Ecto neural progenitor cell (in vitro differentiated cells): ENCODE measurements at places on chromosomes 7 and 10.
A peak's percentile ranks its signal among the peaks of the same experiment; 100 is the strongest.

GRCh38 chr7:96995406-96996110, 9.8 kb upstream of the DLX6 start:
- DNase-seq: no peak

DNA sequence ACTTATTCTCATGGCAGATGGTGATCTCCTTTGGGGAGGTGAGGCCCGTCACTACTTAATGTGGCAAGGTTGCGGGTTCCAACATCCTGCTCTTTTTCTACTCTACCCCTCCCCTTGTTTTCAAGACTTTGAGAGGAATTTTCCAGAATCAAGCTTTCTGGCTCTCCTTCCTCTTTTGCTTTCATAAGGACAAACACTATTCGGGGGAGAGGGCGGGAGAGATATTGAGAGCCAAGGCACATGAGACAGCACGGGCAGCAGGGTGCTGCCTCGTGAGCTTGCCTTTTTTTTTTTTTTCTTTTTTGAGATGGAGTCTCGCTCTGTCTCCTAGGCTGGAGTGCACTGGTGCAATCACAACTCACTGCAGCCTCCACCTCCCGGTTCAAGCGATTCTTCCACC, 6.9 kb upstream of the PFKFB3 start:
- no peak for DNase-seq

DNA sequence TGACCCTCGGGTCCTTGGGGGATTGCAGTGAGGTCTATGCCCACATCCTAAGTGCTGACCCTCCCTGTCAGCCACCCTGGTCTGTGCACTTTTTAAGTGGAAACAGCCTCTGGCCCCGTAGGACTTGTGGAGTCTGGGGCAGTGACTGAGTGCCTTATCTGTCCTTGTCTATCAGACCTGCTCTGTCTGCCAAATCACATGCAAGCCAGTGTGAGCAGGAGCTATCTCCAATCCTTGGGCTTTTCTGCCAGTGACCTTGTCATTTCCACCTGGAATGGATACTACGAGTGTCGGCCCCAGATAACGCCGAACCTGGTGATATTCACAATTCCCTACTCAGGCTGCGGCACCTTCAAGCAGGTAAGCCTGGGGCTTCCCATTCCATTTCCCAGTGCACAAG, 62.7 kb downstream of the C10orf120 start:
- no peak for DNase-seq

DNA sequence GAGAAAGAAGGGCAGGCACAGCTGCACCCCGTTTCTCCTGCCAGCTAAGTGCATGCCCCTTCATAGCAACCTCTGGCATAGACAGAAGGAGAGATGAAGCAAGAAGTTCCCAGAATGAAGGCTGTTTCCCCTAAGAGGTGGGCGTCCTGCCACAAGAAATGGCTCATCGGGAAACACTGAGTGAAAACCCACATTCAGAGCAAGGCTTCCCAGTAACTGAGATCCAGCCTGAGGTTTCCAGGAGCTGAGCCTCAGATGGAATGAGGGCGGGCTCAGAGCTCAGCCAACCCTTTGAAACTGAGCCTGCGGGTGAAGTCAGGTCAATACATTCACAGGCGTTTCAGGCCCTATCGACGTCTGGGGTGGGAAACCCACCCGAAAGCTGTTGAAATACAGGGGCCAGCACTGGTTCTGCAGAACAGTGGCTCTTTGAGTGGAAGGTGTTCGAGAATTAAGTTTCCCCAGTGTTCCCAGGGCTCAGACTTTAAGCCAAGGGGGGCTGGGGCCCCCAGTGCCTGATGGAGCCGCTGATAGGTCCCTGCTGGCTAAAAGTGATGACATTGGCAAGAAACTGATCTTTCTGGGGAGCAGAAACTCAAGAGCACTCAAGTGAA, 510.2 kb downstream of the RPS24 start:
- peak; percentile 75 for DNase-seq

DNA sequence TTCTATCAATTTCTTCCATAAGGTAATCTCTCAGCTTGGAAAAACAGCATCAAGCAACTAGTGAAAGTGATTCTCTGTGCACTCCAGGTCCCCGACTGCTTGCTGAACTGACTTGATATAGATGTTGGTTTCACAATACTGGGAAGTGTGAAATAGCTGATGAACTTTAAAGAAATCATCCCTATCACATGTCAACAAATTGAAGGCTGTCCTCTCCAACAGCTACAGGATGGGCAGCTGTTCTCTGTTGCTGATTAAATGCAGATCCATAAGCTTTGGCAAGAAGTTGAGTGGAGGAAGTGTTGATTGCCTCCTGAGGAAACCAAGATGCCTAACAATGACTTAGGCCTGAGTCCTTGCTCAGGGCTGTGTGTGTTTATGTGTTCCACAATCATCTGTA, 130.4 kb upstream of the GDF10 start:
- DNase-seq: no peak

DNA sequence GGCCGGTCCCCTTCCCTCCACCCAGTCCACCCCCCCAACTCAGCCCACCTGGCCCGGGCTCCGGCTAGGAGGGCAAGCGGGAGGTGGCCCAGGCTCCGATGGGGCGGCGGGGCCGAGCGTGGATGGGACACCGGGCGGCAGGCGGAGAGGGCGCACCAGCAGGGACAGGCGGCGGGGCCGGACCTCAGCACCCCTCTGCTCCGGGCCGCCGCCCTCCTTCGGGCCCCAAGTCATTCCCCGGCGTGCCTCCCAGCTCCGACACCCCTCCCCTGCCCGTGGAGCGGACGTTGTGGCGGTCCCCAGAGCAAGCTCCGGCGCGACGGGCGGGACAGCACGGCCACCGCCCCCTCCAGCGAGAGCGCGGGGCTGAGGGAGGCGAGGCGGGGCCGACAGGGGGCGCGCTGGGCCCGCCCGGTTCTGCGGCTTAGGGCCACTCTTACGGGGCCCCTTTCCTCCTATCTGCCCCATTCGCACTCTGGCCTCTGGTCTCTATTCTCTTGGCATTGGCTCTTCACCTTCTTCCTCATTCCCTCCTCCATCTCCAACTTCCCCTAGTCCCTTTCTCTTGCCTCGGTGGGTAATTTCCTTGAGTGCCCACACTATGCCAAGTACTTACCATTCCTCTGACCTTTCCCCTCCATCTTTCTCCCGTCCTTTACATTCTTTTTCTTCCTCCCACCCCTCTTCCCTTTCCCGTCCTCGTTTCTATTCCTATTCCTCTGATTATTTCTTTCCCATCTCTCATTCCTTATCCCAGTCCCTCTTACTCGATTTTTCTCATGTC, 701 bp upstream of the GBX1 start:
- DNase-seq: peak; percentile 77

- DNase-seq: no peak
Observed at GRCh38 chr10:104498347-104499081, 142.6 kb upstream of the SORCS3 start.

DNA sequence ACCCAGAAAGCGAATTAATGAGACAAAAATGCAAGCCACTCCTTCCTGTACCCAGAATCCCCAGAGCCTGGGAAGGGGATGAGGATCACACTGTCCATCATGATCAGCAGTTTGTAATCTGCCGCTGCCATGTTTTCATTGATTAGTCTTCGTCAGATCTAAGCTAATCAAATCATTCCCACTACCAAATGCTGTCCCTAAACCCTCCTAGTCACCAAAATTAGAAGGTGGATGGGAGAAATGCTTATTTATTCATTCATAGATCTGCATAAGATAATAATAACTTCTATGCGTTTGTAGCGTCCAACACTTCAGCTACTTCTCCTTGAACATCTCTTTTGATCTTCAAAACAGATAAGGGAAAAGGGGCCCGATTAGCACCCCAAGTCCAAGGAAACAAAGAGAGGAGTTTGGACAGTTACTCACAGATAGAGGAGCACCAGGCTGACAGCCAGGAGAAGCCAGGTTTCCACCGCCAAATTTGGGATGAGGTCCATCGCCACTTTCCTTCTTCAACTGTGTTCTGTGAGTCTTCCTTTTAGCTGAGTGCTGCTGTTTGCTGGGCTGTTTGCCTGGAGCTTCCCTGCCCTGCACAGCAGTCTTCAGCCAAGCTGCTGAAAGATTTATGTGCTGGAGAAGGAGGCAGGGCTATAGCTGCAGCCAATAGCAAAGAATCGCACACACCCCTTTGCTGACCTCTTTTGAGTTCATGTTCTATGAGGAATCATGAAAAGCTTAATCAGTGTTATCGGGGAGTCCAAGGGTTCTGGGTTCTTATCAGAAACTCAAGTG, at the start of gene CYP3A5:
Gene CYP3A5, minus strand, starts transcription at position 597 of the 792 bp plus-strand sequence. Its CDS starts 100 bp downstream, at position 497.
- no peak for DNase-seq

DNA sequence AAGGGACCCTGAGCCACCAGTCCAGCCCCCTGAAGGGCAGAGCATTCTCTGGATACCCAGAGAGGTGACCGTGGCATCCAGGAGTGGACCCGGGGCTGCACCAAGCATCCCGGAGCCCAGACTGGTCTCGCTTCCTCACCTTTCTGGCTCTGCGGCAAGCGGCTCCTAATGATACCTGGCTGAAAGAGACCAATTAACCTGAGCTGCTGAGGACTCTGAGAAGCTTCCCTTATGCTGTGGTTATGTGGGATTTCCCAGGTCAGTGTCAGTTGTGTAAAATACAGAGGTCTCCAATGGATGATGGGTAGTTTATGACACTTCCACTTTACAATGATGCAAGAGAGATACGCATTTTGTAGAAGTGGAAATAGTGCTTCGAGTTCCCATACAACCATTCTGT, 51.5 kb downstream of the PFKFB3 start:
- DNase-seq: no peak

GRCh38 chr10:98536551-98536950, 89.8 kb upstream of the HPS1 start:
- DNase-seq: no peak

GRCh38 chr7:26584987-26585665, 279.3 kb downstream of the SKAP2 start:
- no peak for DNase-seq

DNA sequence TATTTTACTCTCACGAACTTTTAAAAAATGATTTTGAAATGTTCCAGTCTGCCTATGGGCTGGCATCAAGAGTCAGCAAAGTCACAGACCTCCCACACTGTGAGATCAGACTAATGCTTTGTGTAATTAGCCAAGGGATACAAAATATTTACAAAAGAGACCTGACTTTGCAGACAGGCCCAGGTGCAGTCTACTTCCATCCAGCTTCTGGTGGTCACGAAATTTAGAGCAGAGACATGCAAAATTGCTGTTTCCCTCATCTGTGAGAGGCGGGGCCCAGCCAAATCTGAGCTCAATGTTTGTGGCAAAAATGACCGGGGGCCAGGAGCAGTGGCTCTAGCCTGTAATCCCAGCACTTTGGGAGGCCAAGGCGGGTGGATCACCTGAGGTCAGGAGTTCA, 82.5 kb upstream of the PITRM1 start:
- DNase-seq: no peak

GRCh38 chr7:94394437-94395140, at the start of gene COL1A2:
Gene COL1A2 (plus strand): TSS chr7:94394895. CDS start chr7:94395032, 137 bp downstream.
- peak; percentile 75 for DNase-seq

- DNase-seq: peak; percentile 69
Observed at GRCh38 chr7:44072364-44073231, 7.2 kb upstream of the PGAM2 start.

DNA sequence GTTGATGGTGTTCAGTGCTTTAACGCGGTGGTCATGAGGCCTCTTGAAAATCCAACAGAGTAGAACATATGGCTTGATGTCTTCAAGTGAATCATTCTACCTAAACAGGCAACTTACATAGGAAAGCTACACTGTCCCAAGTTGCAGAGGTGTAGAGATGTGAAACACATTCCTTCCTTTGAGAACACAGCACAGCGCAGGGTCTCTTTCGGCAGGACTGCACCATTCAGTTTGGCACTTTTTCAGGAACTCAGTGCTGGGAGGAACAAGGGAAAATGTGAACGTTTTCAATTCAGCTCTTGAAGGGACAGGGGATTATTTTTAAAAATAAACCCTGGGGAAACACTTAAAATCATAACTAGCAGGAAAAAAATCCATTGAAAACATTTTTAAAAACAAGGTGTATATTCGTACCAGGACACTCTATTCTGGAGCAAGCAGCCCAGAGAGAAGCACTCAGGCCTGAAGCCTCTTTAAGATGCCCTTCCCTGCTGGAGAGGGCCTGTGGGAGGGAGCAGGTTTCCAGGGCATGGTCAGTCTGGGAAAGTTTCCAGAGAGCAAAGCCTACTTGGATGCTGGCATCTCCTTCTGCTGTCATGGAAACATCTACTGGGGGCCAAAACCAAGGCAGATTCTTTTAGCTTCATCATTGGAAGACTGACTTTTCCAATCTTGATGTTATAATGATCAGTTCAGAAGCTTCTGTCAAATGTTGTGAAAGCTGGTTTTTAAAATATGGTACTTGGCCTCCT, 60.4 kb upstream of the NPVF start:
- DNase-seq: no peak

GRCh38 chr10:690372-691161, 1.1 kb upstream of the DIP2C start:
- no peak for DNase-seq

GRCh38 chr10:84665883-84666463, 337.6 kb downstream of the CCSER2 start:
- DNase-seq: peak; percentile 55

DNA sequence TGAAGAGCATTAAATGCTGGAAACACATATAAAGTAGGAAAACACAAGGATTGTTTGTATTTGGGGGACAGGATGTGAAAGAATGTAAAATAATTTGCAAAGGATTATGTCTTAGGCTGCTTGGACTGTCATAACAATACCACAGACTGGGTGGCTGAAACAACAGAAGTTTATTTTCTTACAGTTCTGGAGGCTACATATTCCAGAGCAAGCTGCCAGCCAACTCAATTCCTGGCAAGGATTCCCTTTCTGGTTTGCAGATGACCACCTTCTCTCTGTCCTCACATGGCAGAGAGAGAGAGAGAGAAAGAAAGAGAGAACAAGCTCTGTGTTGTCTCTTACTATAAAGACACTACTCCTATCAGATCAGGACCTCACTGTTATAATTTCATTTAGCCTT, 8.8 kb upstream of the LAMB4 start:
- DNase-seq: no peak

GRCh38 chr10:125152450-125153368, 7.7 kb downstream of the CTBP2 start:
- DNase-seq: no peak

DNA sequence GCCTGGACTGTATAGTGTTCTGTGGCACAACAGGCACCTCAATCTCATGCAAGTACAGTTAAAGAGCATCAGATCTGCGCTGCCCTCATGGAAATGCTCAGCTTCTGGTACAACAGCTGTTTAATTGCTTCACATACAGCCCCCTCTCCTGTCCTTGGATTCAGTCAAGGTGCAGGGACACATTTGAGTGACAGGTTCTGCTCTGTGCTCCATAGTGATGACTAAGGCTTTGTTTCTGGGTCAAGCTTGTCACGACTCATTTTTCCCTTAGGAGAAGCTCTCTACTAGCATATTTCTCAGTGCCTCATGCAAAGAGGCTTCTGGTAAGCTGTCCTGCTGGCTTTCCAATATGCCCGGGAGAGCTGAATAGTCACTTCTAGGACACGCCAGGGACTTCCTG, 26.8 kb upstream of the MYO3A start:
- no peak for DNase-seq

GRCh38 chr10:121608469-121609190, 10.4 kb upstream of the FGFR2 start:
- DNase-seq: peak; percentile 79
